Heart right ventricle (tissue), 16 donors: ENCODE measurements at places on chromosomes 16 and 17. TPM values are rescaled to one million over a fixed set of nuclear protein-coding genes. Genes with fewer than 3 reads are reported as not detected.

DNA sequence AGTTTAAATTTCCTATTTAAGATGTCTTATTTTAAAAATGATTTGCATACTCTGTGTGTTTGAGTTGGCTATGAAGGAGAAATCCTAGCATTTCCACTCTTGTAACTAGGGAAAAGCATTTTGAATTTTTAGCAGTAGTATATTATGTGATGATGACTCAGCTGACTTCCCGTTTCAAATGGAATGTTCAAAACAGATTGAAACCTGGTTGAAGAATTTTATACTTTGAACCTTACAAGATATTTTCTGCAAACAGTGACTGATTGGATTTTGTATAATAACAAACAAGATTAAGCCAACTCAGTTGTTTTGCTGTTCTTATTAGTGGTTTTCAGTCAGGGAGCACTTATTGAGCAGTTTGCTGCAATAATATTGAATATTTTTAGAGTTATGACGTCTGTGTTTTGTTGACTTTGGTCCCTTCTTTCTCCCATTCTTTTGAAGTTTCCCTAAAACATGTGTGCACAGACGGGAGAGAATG is 8.0 kb downstream of the TNRC6A start:
- DNase-seq, result no peak

GRCh38 chr16:24018485-24018884 is 182.7 kb downstream of the PRKCB start:
- DNase-seq, result no peak

DNA sequence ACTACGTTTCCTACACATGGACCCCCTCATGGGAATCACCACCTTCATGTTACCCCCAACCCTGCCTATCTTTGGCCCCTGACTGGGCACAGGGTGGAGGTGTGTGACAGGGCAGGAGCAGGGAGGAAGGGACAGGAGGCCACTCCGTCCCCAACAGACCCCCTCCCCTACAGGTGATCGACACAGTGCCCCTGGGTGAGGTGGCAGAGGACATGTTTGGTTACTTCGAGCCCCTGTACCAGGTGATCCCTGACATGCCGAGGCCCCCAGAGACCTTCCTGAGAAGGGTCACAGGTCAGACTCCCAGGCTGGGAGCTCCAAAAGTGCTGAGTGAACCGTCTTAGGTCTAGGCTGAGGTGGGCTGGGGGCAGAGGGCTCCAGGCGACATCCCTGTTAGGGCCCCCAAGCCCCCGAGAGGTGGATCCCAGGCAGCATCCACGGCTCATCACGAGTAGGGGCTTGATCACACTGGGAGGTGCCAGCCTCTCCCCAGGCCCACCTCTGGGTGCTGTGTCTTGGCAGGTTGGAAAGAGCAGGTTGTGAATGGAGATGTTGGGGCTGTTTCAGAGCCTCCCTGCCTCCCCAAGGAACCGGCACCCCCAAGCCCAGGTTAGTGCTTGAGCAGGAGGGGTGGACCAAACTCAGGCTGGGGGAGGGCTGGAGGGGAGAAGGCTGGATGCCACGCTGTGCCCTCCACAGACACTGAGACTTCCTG is 1.5 kb downstream of the ACBD4 start:
- DNase-seq, result no peak

GRCh38 chr16:83023640-83024039 is 396.9 kb downstream of the CDH13 start:
- DNase-seq, result no peak

DNA sequence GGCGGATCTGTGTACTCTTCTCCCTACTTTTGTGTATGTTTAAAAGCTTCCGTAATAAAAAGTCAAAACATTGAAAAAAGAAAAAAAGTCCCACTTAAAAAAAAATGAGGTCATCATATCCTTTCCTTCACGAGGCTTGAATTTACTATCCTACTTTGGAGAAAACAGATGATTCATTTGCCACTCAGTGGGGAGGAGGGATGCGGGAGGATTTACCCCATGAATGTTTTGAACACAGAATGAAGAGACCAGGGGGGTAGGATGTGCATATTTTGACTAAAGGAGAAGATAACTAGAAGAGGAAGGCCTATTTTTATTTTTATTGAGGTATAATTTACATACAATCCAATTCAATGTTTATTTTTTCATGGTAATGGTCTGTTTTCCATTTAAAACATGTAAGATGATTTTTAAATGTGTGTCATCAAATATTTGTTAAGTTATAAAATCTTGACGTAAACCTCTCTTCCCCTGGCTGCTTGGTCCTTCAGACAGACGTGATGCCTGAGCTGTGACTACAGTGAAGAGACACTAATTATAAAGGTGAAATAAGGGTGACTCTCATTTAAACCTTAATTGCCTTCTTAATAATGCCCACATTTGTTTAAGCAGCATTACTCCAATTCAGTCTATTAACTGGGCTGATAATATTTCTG is 135.4 kb upstream of the AXIN2 start:
- no peak for DNase-seq

GRCh38 chr17:441155-441950 is 88.7 kb upstream of the RPH3AL start:
- no peak for DNase-seq

DNA sequence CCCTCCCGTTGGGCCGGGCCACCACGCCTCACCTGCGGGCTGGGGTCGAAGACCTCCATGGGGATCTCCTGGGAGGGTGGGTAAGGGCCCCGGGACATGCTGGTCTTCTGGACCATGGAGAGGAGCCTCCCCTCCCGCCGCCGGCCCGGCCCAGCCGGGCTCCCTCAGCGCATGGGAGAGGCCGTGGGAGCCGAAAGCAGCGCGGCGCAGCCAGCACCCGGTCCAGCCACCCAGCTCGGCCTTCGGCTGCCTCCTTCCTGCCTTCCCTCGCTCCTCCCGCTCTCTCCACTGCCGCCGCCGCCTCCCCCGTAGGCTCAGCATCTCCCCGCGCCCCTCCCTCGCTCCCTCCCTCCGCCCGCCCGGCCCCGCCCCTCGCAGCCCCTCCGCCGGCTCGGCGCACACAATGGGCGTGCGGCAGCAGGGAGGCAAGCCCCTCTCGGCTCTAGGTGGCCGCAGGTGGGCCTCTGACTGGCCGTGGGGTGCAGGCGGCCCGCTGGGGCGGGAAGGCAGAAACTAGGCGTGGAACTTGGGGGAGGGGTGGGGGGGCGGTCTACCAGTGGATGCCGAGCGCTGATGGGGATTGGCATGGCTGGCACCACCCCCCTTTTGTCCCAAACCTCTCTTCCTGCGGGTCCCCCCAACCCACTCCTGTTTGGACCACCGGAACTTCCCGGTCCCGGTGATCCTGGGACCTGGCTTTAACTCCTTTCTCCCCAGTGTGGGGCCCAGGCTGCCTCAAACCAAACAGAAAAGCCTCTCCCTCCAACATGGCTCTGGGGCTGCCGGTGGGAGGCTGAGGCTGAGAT is at the start of gene CACNB1:
Gene CACNB1, minus strand, starts transcription at position 290 of the 806 bp plus-strand sequence. Its CDS starts 174 bp downstream, at position 116.
- peak; percentile 74 for DNase-seq

DNA sequence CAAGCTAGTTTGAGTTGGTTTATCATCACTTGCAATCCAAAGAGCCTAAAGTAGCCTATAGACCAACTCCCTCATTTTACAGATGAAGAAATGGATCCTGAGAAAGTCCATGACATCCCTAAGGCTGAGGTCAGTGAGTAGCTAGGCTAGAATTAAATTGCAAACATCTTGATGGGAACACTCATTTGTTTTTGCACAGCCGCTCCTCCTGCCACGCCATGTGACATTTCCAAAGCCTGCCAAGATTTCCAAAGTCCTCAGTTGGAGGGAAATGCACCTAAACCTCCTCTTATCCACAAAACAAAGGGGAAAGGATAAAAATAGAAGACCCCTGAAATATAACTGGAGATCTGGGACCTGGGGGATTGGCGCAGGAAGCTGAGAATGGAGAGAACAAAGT is 15.0 kb downstream of the TMEM92 start:
- no peak for DNase-seq

DNA sequence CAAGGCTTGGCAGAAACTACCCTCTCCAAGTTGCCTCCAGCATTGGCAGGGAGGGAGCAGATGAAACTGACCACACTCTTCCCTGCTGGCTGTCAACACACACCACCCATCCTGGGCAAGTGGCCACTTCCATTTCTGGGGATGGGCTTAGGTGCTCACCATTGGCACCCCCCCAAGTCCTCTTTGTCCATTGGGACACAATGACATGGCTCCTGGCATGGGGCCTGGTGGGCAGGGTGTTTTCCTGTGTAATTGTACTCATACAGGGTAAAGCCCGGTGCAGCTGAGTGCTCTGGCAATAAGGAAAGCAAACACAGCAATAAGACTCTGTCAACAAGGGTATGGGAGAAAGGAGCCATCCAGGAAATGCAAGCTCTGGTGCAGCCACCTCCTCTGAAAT is 22.6 kb downstream of the SCNN1B start:
- peak; percentile 47 for DNase-seq

DNA sequence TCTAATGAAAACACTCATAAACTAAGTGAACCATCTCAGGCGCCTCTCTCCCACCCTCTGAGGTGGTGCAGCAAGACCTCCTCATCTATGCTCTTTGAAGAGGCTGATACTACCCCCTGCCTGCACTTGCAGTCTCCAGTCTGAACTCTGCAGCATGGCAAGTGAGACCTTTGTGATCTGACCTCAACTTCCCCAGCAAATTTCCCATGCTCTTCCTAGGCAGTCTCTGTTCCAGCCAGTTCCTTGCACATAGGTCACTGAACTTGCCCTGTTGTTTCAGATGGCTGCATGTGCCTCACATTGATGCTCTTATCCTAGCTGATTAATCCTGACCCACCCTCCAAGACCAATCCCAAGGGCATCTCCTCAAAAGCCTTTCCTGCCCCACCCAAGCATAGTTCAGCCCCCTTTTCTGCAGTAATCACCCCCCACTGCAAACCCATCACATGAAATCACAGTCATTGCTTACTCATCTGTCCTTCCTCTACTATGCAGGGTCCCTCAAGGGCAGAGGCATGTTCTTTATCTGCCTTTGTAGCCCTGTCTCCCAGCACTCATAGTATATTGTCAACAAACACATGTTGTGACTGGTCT is 42.0 kb downstream of the TBX21 start:
- no peak for DNase-seq

GRCh38 chr17:65158041-65158440 is 20.9 kb downstream of the RGS9 start:
- no peak for DNase-seq

GRCh38 chr17:68822719-68823289 is 132.4 kb downstream of the ABCA8 start:
- no peak for DNase-seq

GRCh38 chr17:40318830-40319391 is 9.9 kb downstream of the RARA start:
- DNase-seq, result no peak

GRCh38 chr17:81869221-81870130 is 1.7 kb downstream of the ARHGDIA start:
- peak; percentile 58 for DNase-seq

DNA sequence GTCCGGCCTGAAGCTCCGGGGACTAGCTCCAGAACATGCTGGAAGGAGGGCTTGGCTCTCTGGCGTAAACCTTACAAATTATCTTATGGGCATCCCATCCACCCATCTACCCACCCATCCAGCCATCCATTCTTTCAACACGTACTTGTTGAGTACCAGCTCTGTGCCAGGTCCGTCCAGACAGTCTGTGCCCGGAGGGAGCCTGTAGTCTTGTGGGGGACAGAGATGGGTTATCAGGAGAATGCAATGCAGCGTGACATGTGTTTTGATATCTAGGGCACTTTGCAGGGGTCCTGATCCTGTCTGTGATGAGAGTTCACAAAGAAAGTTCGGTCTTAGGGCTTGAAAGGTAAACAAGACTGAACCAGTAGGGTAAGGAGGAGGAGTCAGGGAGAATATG is 4.1 kb upstream of the SLC13A2 start:
- DNase-seq, result no peak

- DNase-seq, result peak; percentile 17
Measured at GRCh38 chr17:68777243-68777855, 176.2 kb upstream of the FAM20A start.

DNA sequence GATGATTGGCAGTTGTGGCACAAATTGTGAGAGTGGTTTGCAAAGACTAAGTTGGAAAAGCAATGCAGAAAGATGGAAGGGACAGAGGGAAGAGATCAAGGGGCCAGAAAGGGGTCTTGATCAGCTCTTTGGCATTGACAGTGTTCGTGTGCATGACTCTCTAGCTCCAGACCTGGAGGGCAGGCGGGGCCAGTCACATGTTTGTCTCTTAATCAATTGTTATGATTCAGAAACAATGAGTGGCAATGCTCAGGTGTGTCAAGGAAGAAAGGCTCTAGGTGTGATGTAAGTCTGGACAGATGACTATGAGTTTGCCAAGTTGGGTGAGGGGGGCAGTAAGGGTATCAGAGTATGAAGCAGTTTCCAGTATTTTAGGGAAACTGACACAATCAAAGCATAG is 32.1 kb downstream of the WSB1 start:
- no peak for DNase-seq

DNA sequence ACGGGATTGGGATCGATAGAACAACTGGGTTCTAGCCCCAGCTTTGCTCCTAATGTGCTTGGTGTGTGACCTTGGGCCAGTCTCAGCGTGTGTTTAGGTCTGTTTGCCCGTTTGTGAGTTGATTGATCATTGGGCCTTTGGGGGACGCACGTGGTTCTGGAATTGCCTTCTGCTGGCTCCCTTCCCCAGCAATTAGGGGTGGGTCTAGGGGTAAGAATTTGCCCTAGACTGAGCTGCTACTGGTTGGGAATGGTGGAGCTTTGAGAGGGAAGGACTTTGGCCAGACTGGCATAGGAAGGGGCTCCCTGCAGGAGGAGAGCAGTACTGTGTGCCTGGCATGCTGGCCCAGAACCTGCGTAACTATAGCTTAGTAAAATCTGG is 1.5 kb downstream of the SPNS2 start:
- no peak for DNase-seq

DNA sequence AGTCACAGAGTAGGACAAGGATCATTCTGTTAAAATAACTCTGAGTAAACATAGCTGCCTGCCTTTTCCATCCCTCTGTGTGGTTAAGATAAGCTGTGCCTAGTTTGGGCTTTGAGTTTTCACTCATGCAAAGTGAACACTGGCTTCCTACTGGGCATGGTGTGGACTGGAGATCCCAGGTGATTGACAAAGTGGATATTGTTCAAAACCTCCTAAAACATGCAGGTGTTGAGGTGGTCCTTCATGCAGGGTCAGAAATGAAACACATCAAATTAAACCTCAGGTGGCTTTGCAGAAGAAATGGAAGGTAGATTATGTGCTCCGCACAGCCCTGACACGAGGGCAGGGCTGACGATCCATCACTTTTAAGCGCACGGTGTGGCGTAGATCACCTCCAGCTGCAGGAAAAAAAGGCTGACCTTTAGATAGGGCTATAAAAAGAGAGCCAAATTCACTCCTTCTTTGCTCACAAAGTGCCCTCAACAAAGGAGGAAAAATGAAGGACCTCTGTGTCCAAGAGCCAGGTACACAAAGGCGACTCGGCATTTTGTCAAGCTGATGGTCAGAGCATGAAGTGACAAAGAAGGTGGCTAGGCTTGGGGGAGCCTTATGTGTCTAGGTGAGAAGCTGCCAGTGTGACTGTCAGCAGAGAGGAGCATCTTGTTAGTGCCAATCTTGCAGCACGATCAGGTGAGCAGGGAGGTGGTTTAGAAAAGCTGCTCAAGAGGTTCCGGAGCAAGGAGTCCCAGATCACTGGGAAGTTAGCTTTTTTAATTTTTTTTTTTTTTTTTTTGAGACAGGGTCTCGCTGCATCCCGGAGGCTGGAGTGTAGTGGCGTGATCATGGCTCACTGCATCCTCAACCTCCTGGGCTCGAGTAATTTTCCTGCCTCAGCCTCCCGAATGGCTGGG is 19.9 kb upstream of the ITPRIPL2 start:
- no peak for DNase-seq

RSKR gene
- 6.4 TPM for total RNA-seq

ATMIN gene
- total RNA-seq, result 30.6 TPM

UNC45B gene
- 174 TPM for total RNA-seq

NOD2 gene
- 0.35 TPM for total RNA-seq

SECTM1 gene
- total RNA-seq, result 29.9 TPM
